ENCODE measurements at places on chromosomes 3 and 15.
A peak's percentile ranks its signal among the peaks of the same experiment; 100 is the strongest.

GRCh38 chr3:127254033-127254644 lies 33.7 kb downstream of the PRR20G start:
- no peak for DNase-seq

DNA sequence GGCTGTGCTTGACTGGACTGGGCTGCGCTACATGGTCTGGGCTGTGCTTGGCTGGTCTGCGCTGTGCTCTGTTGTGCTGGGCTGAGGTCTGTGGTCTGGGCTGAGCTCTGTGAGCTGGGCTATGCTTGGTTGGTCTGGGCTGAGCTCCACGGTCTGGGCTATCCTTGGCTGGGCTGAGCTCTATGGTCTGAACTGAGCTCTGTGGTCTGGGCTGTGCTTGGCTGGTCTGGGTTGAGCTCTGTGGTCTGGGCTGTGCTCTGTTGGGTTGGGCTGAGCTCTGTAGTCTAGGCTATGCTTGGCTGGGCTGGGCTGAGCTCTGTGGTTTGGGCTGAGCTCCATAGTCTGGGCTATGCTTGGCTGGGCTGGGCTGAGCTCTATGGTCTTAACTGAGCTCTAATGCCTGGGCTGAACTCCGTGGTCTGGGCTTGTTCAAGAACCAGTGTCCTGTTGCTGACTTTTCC lies 92.0 kb downstream of the PLXNA1 start:
- DNase-seq, result no peak

GRCh38 chr15:31366169-31366734 lies 39.6 kb downstream of the KLF13 start:
- DNase-seq, result peak; percentile 51

DNA sequence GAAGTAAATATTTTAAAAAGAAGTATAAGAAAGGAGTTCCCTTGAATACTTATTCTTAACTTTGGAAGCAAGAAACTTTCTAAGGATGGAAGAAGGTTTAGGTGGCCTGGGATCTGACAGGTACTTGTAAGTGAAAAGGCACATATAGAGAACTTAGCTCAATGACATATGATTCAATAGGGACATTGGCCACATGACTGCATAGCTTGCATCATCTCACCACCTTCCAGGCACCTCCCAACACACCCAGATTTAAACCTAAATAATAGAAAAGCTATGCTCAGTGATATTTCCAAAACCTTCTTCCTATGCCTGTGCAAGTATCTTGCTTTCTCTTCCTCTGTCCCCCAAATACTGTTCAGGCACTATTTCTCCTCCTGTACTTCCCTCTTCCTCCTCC lies 4.7 kb upstream of the P2RY1 start:
- DNase-seq, result no peak

GRCh38 chr3:143118630-143119008 lies 952 bp upstream of the CHST2 start:
- no peak for DNase-seq

DNA sequence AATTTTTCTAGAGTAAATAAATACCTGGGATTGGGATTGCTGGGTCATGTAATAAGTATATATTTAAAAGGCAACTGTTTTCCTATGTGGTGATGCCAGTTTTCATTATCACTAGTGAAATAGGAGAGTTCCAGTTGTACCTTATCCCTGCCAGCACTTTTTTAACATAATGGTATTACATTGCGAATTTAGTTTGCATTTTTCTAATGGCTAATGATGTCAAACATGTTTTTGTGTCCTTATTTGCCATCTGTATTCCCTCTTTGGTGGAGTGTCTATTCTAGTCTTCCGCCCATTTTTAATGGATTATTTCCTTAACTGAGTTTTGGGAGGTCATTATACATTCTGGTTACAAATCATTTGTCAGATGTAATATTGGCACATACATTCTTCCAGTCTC lies 88.3 kb downstream of the GHSR start:
- DNase-seq, result no peak

- DNase-seq, result no peak
Measured at GRCh38 chr3:3101660-3102458, 8.3 kb downstream of the IL5RA start.

DNA sequence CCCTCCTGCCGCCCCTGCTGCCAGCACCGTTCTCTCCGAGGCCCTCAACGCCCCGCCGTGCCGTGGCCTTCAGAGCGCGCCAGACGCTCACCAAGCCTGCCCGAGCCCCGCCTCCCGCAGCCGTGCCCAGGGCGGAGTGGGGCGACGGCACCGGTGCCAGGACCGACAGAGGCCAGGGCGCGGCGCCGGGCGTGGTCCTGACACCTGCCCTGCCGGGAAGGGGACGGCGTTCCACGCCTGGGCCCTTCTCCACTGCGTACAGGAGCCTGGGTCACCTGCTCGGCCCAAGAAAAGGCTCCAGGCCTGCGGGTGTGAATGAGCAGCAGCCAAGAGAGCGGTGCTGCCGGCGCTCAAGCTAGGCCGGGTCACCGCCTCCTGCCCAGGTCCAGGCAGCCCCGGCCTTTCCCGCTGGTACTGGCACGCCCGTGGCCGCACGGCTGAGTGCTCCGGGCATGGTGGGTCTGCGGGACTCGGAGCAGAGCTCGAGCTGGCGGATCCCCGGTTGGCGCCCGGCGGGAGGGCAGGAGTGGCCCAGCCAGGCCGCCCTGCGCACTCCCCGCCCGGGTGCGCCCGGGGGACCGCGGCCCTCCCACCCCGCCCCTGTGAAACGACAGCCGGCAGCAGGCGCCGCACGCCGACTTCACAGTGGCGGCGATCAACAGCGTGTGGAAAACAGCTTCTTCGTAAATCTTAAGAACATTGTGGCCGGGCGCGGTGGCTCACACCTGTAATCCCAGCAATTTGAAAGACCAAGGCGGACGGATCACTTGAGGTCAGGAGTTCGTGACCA lies 4.2 kb downstream of the OCA2 start:
- DNase-seq, result no peak

DNA sequence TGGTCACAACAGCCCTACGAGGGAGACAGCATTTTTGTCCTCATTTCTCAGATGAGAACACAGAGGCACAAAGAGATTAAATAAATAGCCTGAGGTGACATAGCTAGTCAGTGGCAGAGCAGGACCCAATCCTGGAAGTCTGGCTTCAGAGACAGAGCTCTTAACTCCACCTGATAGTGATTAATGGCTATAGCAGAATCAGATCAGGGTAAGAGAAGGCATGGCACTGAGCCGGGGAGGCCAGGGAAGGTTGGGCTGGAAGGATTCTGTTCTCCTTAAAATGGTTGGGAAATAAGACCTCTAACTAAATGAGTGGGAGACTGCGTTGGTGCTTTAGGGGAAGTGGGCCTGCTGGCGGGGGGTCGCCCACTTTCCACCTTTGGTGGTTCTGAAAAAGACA lies 104.5 kb downstream of the VGLL4 start:
- no peak for DNase-seq

DNA sequence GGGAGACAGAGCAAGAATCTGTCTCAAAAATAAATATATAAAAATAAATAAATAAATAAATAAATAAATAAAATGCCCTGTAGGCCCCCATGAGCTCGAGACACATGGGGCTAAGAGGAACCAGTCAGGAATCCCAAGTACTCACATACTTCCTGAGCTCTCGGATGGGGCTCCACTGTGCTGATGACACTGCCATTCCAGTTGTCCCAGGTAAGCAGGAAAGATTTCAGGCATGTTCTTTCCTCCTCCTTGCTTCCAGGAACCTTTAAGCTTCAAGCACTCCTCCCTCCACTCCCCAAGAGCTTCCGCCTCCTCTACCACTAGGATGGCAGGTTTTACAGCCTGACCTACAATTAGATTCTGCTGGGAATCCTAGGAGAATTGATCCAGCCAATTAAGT lies 113.4 kb downstream of the SLC49A4 start:
- no peak for DNase-seq

DNA sequence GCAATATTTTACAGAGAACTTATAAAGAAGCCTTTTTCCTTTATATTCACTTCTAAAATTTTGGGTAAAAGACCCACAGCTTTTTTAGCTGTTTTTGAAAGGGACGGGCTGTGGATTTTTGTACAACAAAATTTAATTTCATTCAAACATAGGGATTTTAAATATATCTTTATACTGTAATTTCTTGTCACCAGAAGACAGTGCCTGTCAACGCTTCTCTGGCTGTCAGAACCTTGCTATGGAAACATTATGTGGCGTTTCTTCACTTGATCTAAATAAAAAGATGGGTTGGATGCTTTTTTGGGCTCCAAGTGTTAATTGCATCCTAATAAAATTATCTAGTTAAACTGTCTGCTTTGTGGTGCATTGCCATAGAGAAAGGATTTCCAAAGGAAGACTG lies 635.6 kb upstream of the ALCAM start:
- DNase-seq, result no peak

- no peak for DNase-seq
Measured at GRCh38 chr3:180252683-180253082, 215.9 kb upstream of the PEX5L start.

GRCh38 chr15:29008846-29009245 lies 123.1 kb downstream of the APBA2 start:
- DNase-seq, result no peak

DNA sequence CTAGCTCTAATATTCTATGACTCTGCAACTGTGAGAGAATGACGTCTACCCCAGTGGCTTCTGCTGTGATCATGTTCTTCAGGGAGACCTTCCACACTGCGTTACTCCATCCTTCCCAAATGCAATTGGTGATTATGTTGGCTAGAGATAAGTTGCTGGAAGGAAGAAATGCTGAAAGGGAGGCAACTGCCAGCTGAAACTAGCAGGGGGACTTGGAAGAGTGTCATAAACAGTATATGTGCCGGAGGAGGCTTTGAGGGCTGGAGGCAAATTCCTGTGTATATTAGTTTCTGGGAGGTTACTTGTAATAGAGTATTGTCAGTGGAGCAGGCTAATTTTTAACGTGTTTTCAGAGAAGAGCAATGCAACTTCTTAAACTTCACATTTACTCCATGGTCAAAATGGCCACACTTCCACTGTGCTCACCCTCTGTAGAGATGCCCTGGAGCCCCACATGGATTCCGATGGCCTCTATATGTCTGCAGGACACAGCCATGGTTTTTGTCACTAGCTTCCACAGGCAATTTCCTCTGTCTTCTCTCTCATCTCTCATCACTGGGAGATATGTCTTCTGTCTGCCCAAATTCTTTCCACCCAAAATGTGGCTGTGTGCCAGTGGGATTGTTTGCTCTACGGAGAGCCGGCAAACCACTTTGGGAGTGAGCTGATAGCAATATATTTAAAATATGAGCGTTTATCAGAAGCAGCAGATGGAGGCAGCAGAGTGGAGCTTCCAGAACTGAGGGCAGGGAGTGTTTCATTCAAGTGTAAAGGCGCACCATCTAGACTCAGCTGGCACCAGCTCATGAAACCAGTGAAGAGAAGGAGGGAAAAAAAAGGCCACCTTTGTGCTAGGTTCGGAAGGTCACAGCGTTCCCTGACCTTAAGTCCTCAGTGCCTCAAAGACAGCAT lies 13.3 kb upstream of the CD47 start:
- DNase-seq, result no peak

- no peak for DNase-seq
Measured at GRCh38 chr3:464255-464654, 267.7 kb downstream of the CHL1 start.
